ENCODE measurements at places on chromosomes 7 and 10. TPM values are rescaled to one million over a fixed set of nuclear protein-coding genes. Genes with fewer than 3 reads are reported as not detected.

GRCh38 chr7:104627516-104627915, 299.1 kb downstream of the LHFPL3 start:
- DNase-seq, result peak; percentile 9

DNA sequence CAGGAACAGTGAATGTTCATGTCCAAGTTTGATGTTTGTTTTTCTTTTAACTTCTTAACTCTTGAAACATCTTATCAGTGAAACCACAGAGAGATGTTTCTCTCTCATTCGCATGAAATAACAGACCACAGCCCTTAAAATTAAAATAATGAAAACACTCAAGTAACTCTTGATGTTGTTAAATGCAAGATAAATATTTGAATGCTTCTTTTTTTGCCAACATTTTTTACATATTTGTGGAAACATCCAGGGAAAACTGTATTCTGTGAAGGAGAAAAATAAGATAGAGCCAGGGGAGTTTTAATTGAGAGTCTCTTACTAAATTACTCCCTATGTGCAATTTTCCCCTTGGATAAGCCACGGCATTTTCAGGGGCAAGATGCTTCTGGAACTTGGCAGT, 361.8 kb upstream of the MGMT start:
- DNase-seq, result peak; percentile 66

GRM3 gene
- total RNA-seq, result not detected

- no peak for DNase-seq
Observed at GRCh38 chr7:101373812-101374614, 11.3 kb downstream of the COL26A1 start.

DNA sequence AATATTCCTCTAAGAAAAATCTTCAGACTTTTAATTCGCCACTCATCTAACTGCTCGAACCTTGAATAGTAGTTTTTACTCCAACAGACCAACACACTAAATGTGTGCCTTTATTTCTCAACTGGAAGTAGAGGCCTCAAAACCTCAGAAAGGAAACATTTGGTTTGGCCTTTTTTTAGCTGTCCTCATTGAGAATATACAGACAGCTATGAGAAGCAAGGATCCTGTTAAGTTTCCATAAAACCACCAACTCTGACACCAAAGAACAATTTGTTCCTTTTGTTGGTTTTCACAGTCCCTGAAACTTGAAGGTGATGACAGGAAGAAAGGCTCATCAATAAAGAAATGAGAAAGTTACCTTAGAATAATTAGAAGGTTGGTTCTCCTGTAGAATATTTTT, 199.2 kb upstream of the MEOX2 start:
- DNase-seq, result no peak

MMD2 gene
- total RNA-seq, result not detected

Data from IMR-90 (cell line).